ENCODE measurements at places on chromosomes 7 and 10. TPM values are rescaled to one million over a fixed set of nuclear protein-coding genes. Genes with fewer than 3 reads are reported as not detected.

ADAM22 gene
- 0.19 TPM for total RNA-seq

LMBR1 gene
- total RNA-seq: 52.0 TPM

MEST gene
- 202 TPM for total RNA-seq

MSS51 gene
- 1.4 TPM for total RNA-seq

NPC1L1 gene
- total RNA-seq: not detected

PAX4 gene
- total RNA-seq: not detected

SPDYE8 gene
- not detected for total RNA-seq

FAM20C gene
- 20.8 TPM for total RNA-seq

HOXA3 gene
- 4.6 TPM for total RNA-seq

All from LHCN-M2 (cell line).